SW480 (cell line): ENCODE measurements at places on chromosomes 6 and 20.
A peak's percentile ranks its signal among the peaks of the same experiment; 100 is the strongest.

DNA sequence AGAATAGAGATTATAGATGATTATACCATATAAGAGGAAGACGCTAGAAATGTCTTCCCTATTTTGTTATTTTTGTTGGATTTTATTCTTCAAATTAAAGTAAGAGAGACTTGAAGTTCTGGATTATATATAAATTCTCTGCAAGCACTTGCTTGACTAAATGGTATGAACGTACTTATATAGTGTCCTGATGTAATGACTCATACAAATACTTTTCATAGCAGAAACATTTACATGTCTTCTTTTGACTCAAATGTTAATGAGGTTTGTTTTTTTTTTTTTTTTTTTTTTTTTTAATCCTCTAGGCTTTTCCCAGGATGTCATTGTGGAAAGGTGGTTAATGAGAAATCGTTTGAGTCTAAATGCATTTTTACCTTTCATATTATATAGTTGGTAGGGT, 55.0 kb downstream of the PDE7B start:
- DNase-seq: no peak

GRCh38 chr6:144063246-144063743, 32.1 kb downstream of the SF3B5 start:
- DNase-seq: peak; percentile 39

DNA sequence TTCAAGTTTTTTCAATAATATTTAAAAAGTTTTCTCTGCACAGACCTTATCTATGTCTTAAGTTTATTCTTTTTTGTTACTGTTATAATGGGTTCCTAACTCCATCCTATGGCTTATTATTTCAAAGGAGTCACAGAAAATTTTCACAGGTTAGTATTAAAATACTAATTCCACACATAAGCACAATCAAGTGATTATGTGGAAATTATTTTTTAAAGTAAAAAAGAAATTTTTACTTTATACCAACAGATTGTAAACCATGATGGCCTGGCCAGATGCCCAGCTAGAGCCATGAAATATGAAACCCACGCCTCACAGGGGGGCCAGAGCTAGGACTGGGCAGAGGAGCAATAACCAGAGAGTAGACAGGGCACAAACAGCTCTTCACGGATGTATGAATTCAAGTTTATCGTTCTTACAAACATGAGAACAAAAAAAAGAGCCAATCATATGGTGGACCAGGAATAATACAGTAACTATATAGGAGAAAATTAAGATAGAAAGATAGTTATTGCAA, 34.0 kb downstream of the NUDT3 start:
- no peak for DNase-seq

GRCh38 chr20:22925613-22925983, 109.5 kb upstream of the SSTR4 start:
- no peak for DNase-seq

DNA sequence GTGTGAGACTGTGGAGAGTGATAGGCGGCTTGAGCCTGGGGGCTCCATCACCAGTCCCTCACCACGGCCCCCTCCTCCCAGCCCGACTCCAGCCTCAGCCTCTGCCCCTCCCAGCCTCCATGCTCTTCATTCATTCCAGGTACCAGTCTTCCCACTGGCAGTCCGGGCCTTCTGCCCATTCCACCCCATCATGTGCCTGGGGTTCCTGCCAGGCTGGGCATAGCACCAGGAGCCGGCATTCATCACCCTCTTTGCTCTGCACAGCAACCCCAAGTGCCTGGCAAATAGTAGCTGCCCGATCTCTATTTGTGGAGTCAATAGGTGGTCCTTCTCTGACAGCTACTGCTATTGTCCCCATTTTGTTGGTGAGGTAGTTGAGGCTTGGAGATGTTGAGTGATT, 39.6 kb upstream of the GTSF1L start:
- no peak for DNase-seq

DNA sequence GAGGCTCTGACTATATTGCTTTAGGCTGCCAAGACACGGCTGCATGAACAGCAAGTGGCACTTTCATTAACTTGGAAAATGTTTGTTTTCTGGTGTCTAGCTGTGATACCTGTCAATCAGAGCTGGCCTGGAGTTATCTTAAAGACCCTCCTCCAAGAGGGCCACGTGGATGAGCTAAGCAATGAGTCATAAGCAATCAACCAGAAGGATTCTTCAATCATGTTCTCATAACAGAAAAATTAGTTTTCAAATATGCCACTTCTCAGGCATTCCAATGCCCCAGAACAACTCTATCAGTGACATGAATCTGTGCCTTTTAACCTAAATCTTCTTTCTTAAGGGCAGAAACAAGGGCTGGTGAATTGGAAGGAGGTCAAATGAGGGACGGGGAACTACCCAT, 283.0 kb downstream of the HTR1B start:
- DNase-seq: no peak

GRCh38 chr20:3306068-3306467, 67.1 kb upstream of the SLC4A11 start:
- no peak for DNase-seq

GRCh38 chr6:148874698-148875293, 128.0 kb downstream of the UST start:
- no peak for DNase-seq

GRCh38 chr20:14979453-14979986, 642.1 kb upstream of the FLRT3 start:
- peak; percentile 36 for DNase-seq

DNA sequence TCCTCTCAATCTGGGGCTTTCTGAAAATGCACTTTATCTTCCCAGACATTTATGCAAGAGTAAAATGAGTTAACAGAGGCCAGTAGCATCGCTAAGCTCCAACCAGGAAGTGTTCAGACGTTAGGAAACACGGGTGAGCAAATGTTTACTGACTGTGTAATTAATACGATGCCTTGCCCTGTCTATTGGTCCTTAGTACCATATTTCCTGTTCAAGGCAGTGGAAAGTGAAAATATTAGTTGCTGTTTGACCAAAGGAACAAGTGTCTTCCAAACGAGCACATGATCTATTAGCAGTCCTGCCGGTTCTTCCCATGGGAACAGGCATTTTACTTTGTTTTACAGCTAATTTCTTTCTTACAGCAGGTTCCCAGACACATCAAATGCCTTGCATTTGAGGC, 311.1 kb upstream of the JAG1 start:
- no peak for DNase-seq

- no peak for DNase-seq
Observed at GRCh38 chr20:24604966-24605665, 135.7 kb downstream of the SYNDIG1 start.

DNA sequence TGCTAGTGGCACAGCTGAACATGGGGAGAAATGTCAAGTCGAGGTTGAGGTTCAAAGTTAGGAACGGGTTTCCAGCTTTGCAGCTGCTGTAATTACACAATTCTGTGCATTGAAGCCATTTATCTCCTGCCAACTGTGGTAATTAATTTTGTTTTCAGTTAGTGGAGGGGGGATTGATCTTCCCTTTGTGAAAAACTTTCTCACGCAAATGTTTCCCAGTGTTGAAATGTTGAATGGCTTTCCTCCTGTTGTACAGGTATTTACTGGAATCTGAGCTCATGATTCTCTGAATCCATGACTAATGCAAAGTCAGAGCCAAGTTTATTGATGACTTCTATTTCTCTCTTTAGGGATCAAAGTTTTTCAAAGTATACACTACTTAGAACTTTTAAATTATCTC, 198.4 kb upstream of the SLC35B3 start:
- DNase-seq: no peak

DNA sequence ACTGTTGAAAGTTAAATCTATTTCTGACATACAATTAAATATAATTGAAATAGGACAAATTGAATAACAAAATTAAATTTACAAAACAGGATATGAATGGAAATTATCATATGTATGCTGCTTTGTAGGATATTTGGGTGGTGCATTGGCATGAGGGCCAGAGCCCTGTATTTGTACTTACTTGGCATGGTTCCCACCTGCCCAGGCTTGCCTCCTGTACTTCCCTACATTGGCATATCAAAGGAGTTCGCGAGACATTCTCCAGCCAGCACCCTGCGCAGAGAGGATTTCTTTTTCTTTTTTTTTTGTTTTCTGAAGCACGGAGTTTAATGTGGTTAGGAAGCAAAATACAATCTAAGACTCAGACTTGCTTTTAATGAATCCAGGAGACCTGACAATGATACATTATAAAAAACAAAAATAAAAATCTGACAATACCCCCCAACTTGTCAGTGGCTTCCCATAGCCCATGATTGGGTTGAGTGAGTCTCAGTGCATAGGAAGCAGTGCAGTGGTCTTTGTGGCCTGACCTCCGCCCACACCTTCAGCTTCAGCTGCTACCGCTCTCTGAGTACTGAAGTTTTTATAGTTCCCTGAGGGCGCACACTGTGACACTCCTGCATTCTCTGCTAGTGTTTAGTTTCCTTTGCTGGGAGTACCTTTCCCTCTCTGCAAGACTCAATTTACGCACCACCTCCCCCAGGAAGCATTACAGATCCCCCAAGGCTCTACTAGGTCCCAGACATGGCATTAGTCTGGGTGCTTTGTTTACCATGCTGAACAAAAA, 440.8 kb downstream of the UTRN start:
- DNase-seq: peak; percentile 16

DNA sequence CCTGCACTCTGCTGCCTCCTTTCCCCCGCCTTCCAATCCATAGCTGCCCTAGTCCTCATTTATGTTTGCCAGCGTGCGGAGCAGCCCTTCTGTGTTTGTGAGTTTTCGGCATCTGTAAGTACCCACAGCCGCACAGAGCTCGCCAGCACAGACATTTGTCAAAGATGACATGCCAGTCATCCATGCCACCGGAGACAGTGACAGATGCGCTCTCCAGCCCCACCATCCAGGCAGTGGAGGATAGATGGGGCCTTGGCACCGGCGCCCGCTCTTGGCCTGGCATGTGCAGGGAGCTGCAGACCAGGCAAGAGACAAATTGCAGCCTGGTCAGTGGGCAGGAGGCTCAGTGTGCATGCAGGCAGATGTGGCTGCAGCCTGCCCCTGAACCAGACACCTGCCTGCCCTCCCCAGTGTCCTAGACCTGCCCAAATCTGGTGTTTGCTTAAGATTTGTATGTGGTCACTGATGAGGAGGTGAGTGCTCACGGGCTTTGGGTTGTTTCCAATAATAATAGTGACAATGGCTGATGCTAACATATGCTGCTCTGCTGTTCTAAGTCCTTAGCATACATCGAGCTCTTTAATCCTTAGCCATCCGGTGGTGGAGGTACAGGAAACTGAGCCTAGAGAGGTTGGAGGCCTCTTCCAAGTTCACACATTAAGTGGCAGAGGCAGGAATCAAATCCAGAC, 78.1 kb downstream of the UNC5CL start:
- DNase-seq: no peak

GRCh38 chr20:19078448-19079373, 133.7 kb upstream of the SLC24A3 start:
- DNase-seq: no peak

DNA sequence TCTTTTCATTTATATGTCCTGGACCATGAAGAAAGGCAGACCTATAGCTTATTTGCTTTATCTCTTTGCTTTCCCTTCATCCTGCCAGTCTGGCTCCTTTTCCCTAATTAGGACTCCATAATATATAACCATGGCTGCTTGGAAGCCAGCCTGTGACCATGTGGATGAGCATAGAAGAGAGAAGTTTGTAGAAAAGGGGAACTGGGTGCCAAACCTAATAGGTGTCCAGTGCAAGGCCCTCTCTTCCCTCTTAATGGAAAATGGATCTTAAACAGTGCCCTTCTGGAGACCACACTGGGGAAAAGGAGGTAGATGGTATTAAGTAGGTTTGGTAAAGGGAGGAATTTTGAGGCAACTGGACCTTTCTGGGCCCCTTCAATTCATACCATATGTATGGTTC, 16.7 kb upstream of the OSTM1 start:
- no peak for DNase-seq

DNA sequence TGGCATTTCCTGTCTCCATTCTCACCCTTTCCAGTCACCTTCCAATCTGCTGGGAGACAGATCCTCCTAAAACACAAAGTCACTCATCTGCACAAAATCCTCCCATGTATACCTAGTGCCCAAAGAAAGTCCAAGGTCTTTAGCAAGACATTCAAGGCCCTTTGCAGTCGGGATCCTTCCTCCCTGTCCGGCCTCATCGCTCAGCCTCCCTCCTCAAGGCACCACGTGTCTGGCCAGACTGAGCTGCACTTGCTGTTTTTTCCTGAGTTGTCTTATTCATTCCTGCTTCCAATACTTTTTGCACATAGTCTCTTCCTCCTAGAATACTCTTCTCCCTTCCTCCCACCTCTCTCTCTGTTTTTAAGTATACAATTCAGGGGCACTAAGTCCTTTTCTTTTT, 1.4 kb downstream of the TRIM15 start:
- no peak for DNase-seq

DNA sequence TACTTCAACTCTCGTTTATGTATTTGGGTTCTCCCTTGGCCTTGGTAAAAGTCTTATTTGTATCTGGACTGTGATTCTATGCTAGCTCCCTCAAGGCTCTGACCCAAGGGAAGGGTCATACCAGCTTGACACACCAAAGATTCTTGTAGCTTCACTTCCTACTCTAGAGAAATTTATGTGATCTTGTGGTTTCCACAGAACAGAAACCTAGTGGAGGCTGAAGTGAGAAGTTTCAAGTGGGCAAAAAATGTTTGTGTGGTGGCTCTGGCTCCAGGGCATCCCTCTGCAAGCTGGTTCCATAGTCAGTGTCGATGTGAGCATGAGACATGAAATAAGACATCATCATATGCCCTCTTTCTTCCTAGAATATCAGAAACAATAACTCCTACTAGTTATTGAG, 48.1 kb upstream of the TNFRSF21 start:
- no peak for DNase-seq

DNA sequence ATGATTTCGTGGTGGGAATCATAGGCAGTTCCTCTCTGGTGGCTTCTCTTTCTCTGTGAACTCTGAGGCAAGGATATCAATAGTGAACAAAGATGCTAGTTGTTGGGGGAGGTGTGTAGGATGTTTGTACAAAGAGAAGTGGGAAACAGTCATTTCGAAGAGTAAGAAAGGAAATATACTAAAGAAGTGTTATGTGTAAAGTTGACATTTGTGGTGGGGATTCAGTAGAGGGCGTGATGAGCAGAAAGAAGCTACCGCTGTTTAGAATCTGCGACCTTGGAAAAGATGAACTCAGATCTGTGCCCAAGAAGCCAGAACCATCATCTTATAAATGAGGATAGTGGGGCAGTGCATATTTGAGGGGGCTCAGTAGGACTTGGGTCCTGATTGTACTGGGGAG, 11.4 kb downstream of the SLC35F1 start:
- DNase-seq: no peak

DNA sequence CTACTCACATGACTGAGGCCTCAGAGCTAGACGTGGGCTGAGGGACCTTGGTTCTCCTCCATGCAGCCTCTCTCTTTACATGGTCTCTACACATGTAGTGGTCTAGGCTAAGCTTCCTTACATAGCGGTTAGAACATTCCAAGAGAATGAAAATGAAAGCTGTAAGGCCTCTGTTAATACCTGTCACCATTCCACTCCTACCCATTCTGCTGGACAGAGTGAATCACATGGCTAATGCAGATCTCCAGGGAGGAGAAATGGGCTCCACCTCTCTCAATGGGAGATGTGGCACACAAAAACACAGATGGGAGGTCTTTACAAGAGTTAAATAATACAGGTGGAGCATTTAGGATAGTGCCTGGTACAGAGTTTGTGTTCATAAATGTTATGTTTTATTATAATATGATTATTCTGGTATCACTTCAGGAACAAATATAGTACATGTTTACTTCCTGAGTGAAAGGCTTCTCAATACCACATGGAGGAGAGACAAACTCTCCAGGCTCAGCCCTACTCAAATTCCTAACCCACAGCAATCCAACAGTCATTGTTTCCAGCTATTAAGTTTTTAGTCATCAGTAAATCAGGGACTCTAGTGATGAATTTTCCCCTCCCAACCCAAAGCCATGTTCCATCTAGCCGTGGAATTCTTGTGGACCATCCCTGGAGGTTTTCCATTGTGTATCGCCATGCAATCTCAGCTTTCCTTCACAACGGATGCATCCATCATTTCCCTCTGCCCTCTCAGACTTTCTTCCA, 57.9 kb downstream of the ISM1 start:
- DNase-seq: no peak
